Activated CD8-positive, alpha-beta memory T cell treated with anti-CD3 and anti-CD28 coated beads for 1 hour (primary cell): ENCODE measurements at places on chromosomes 3 and 15.

DNA sequence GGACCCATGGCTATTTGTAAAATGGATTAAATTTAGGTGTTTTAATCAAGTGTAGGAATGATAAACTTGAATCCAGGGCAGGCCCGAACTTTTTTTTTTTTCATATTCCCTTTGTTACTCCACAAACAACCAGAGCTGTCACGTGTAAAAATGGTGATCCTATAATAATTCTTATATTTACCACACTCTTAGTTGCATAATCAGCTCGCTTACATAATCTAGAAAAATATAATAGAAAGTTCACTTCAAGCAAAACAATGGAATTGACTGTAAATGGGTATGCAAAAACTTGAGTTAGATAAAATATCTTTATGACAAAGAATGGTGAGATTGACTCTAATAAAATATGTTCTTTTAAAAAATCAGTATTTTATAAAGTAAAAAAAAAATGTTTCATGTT is 2.1 kb upstream of the PAQR9 start:
- DNase-seq = no peak

DNA sequence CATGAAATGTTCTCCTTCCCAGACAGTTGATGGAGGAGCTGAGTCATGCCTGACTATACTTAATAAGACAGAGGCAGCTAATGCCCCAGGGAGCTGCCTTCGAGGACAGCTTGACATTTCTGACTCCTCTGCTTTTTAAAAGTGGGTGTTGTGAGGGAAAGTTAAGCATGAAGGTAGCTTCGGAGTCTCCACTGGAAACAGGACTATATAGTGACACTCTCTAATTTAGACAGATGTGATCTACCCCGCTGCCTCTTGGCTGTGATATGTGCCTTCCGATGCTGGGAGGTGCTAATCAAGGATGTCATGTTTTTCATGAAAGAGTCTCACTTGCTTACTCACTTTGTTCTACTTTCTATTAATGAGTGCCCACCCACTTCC is 72.7 kb downstream of the IL1RAP start:
- DNase-seq = no peak

GRCh38 chr3:156635034-156635433 is 39.4 kb upstream of the TIPARP start:
- no peak for DNase-seq

DNA sequence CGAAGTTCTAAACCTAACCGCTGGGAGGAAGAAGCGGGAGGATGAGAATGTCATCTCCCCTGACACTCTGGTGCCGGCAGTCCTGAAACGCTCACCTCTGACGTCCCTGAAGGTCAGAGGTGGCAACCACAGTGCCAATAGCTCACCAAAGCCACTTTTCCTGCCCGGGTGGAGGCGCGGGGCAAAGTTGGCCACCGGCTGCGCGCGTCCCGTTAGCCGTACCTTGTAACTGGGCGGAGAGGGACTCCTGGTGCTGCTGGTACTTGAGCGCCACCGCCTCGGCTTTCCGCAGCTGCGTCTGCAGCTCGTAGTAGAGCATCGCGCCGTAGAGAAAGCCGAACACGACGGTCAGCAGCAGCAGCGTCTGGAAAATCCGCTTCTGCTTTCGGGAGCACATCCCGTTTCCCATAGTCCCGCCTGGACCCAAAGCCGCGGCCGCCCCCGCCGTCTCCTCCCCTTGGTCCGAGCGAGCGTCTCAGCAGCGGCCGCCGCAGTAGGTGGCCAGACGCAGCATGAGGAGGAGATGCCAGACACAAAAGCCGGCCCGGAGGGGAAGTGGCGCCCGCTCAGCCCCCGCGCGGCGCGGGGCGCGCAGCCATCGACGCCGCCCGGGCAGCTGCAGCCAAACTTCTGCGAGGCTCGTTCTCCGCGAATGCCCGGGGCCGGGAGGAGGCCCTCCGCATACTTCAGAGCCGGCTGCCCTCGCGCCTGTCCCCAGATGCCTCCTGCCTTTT is 680 bp downstream of the GOLIM4 start:
- no peak for DNase-seq

DNA sequence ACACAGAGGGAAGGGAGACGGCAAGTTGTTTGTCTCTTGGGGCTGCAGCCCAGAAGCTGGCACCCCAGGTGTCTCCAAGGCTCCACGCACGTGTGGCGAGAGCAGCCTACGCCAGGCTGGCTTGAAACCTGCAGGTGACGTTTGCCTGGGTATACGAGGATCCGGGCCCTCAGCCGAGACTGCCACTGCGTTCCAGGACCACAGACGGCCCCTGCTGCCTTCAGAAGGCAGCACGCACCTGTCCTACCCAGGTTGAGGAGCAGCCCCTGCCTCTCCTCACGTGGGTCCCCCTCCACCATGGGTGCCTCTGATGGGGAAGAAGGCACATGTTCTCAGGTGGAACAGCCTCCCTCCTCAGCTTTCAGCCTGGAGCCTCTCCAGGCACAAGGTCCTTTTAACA is 75.3 kb upstream of the PRR20G start:
- DNase-seq = no peak

DNA sequence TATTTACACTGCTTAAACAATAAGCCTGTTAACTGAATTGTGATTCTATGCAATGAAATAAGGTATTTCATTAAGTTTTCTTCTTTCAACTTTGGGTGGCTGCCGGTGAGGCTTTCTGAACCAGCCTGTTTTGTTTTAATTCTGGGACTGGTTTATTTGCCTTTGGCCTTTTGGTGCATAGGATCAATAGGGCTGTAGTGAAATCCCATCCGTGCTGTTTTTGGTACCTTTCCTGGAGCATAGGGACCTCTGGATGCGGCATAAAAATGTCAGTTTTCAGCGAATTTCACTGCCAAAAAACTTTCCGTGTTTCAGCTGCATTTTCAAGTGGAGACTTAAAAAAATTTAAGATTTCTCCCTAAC is 514 bp downstream of the PLS1 start:
- DNase-seq = no peak

DNA sequence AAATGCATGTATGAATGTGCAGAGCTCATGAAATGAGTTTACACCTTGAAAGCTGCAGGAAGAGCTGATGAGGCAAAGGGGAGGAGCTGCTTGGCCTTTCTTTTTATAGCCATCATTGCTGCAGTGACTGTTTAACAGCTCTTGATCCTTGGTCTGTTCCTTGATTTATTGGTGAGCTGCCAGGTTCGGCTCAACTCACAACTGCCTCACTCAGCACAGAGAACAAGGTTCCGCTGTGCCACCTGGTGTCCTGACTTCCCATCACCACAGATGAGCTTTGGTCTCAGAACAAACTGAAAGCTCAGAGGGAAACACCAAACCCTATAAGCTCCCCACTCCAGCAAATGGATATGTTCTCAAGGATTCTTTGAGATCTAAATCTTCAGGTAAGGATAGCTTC is 626.1 kb downstream of the MAGI1 start:
- DNase-seq = no peak

DNA sequence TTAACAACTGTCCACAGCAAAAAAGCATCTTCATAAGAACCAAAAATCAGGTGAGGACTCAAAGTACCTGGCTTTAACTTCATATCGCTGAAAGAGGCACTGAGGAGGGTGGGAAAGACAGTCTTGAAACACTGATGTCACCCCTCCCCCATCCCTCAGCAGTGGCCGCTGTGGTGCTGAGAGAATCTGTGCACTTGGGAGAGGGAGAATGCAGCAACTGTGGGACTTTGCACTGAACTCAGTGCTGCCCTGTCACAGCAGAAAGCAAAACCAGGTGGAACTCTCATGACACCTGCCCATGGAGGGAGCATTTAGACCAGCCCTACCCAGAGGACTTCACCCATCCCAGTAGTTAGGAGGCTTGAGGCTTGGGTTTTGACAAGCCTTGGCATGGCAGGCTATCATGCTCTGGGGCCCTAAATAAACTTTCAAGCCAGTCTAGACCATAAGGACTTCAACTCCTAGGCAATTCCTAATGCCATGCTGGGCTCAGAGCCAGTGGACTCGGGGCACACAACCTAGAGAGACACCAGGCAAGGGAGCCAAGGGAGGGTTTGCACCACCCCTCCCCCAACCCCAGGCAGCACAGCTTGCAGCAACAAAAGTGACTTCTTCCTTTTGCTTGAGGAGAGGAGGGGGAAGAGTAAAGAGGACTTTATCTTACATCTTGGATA is 6.1 kb upstream of the ZSCAN2 start:
- DNase-seq = no peak

DNA sequence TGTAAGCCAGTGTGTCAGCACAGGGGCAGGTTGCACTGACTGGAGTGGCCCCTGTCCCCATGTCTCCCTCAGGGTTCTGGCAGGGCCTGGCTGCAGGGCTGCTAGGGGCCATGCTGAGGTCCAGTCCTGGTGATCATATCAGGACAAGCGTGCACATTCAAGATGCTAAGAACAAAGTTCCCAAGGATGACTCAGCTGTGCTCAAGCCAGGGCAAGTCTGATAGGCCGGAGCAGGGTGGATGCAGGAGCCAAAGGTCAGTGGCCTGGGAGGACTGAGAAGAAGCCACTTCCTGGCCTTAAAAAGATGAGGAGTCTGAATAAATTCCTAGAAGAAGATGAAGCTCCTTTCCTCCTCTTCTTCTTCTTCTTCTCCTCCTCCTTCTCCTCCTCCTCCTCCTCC is 353.2 kb downstream of the AGBL1 start:
- DNase-seq = no peak

GRCh38 chr3:113626503-113627371 is 69.7 kb downstream of the USF3 start:
- no peak for DNase-seq

DNA sequence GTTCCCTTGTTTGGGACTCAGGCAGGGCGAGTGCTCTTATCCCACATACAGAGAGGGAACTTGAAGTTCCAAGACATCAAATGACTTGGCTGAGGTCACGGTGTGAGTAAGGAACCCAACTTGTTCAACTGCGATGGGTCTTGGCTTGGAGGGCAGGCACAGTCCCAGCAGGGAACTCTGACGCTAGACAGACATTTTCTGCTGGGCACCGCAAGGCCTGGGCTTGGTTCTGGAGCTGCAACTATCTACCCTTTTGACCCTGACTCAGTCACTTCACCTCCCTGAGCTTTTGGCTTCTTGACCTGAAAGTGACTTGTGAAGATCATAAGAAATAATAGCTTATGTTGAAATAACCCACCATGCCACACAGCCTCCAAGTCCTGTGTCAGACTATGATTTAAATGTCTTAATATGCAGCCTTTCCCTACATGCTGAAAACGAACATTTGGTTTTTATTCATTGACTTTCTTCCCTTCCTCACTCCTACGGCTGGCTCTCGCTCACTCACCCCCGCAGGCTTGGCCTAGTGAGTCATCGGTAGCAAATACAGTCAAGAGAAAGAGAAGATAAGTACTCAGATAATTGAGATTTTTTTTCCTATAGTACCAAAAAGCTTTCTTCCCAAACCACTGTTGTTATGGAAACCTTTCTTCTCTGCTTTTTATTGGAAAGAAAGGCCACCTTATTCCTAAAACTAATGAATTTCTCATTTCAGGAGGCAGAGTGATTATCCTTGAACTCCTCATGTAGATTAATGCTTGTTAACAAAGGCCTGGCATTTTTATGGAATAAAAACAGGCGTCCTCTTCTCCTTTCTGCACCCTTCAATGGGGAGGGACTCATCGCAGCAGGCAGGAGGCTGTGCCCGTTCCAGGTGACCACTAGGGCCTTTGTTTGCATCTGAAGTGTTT is 178.4 kb downstream of the ATP10A start:
- no peak for DNase-seq

DNA sequence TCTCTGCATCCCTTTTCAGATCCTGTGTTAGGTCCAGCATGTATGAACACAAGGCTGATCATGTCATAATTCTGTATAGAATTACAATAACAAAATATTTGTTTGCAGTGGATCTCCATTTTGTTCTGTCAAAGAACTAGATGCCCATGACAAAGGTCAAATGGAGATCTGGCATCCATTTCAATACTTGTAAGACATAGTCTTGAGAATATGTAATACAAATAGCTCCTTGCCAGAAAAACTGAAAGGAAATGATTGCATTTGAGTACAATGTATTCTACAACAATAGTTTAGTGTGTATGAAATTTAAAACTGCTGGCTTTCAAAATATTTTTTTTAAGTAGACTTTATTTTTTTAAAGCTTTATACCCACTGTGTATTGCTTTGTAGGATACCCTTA is 101.1 kb downstream of the CMSS1 start:
- no peak for DNase-seq

GRCh38 chr3:11671648-11672100 is 28.0 kb upstream of the VGLL4 start:
- DNase-seq = no peak

GRCh38 chr3:108338901-108339545 is 42.7 kb downstream of the HHLA2 start:
- DNase-seq = no peak

GRCh38 chr15:98725874-98726273 is 77.5 kb downstream of the IGF1R start:
- DNase-seq = no peak

- DNase-seq = no peak
Observed at GRCh38 chr3:150091626-150092025, 120.9 kb upstream of the PFN2 start.

DNA sequence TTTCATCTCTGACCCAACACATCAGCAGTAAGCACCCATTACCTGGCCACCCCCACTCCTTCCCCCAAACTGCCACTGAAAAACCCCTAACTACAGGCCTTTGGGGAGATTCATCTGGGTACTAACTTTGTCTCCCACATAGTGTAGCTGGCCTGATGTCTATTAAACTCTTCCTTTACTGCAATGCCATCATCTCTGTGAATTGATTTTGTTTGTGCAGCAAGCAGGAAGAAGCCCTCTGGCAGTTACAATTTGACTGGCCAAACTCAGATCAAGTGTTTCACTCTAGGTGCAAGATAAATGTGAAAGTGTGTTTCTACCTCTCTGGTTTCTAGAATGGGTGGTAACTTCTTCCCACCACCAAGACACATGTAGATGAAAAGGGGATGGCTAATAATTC is 26.7 kb upstream of the OR5K4 start:
- no peak for DNase-seq

- no peak for DNase-seq
Observed at GRCh38 chr3:45626096-45626887, 31.7 kb downstream of the LIMD1 start.

- no peak for DNase-seq
Observed at GRCh38 chr3:177921153-177921552, 615.1 kb upstream of the KCNMB2 start.

DNA sequence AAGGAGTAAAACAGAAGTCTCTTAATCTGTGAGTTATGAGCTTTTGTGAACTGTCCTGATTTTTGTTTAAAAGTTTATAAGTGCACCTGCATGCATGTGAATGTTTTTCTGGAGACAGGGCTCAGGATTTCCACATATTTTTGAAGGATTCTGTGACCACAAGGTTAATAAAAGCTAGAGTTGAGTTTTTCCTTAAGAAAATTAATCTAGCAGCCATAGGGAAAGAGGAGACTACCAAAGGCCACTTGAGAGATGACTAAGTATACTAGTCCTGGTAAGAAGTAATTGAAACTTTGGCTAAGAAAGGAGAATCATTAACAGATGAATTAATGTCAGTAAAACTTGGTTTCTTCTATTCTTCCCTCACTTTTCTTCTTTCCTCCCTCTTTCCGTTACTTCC is 176.8 kb upstream of the EPHA3 start:
- DNase-seq = no peak

- DNase-seq = no peak
Observed at GRCh38 chr3:29585368-29585767, 304.5 kb downstream of the RBMS3 start.

- DNase-seq = no peak
Observed at GRCh38 chr3:184583578-184584451, 22.2 kb downstream of the EPHB3 start.

GRCh38 chr3:60803216-60804173 is 447.8 kb downstream of the FHIT start:
- DNase-seq = no peak

GRCh38 chr3:29512641-29513040 is 231.8 kb downstream of the RBMS3 start:
- DNase-seq = no peak

GRCh38 chr15:19899021-19899824 is 642.4 kb downstream of the GOLGA6L6 start:
- DNase-seq = no peak
